ENCODE measurements at places on chromosomes 3 and 15.

GRCh38 chr15:94442480-94442879 is 211.1 kb downstream of the MCTP2 start:
- no peak for DNase-seq

GRCh38 chr3:130941793-130942192 is 47.9 kb downstream of the ATP2C1 start:
- DNase-seq, result no peak

DNA sequence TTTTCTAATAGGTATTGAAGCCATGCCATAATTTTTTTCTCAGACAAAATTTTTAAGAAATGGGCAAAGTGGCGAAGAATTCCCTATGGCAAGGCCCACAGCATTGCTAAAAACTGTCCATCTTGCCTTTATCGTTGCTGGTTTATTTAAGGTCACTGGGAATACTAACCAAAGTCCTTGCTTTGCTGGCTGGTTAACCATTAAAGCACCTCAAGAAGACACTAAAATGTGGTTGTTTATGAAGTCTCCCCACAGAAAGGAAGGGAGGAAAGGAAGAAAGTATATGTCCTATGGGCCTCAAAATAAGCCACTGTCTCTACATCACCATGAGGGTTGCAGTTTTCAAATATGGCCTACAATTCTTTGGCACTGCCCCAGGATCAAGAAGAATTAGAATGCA is 13.2 kb downstream of the SH3BP5 start:
- no peak for DNase-seq

DNA sequence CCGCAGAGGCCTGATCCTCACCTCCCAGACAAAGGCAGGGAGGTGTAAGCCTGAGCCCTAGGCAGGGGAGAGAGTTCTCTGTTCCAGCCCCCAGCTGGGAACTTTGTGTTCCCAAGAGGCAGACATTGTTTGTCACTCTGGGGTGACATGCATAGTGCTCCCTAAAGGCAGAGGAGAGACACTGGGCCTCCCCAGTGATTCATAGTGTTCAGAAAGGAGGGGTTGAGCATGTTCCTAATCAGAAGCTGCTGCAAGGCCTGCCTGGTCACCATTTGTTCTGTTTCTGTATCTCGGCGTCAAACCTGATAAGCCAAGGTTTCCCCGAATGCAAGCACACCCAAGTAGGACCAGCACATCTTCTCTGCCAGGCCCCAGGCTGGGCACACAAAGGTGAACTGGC is 24.0 kb upstream of the SLC6A6 start:
- DNase-seq, result no peak

DNA sequence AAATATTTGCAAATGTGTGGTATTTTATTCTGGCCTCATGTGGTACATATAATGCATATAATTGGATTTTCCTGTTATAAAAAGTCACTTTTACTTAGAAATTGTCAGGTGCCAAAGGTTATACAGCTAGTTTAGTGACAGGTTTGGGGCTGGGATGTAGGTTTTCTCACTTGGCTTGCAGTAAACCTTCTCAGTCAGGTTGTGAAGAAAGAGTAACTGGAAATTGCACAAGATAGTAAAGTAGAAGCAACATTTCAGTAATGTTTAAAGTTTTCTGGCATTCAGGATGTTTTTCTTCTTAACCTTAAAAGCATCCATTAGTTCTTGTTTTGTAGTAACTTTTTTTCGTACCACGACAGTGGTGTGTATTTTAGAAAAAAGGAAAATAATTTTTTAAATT is 53.9 kb downstream of the MEF2A start:
- no peak for DNase-seq

GRCh38 chr15:26628879-26629529 is 143.9 kb downstream of the GABRB3 start:
- no peak for DNase-seq

DNA sequence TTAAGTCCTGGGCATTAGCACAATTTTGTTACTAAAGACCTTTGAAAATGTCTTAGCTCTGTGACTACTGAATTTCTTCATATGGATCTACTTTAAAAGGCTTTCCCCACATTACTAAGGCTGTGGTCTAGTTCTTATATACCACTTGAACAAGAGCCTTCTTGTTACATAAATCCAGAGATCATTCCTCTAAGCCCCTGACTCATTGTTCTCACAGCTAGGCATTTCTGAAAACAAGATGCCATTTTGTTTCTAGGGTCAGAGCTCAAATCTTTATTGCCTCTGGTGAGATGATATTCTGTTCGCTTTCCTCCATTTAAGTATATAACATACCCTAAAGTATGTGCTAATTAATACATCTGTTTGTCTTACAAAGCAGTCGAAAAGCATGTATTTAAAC is 29.8 kb upstream of the LPP start:
- no peak for DNase-seq

GRCh38 chr3:106367496-106367895 is 498.7 kb upstream of the CBLB start:
- no peak for DNase-seq

DNA sequence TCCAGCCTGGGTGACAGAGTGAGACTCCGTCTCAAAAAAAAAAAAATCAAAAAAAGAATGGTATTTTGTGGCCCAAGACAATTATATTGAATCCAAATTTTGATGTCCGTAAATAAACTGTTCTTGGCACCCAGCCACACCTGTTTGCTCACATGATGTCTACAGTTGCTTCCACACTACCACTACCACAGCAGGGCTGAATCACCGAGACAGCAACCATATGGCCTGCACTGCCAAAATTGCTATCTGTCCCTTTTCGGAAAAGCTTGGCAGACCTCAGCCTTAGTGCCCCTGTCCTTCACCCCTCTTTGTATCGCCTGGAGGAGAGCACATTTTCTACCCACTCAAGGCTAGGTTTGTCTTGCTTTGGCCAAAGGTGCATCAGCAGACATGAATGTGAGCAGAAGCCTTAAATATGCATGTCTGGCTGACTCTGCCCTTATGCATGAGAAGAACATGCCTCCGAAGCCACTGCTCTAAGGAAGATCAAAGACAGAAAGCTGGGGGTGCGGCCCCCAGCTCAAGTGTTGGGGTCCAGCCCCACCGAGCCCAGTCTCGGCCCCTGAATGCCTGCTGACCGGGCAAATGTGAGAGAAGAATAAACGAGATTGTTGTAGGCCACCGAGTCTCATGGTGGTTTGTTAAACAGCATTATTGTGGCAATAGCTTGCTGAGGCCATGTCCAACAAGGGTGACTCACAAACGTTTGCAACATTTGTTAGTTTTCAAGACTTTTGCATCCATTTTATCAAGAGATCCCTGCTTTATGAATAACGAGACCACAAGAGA is 108.1 kb downstream of the TPRA1 start:
- no peak for DNase-seq

GRCh38 chr15:37076543-37076942 is 23.8 kb downstream of the MEIS2 start:
- no peak for DNase-seq

Measured in effector memory CD4-positive, alpha-beta T cell (primary cell).